Chondrocyte (in vitro differentiated cells): ENCODE measurements at places on chromosomes 2 and 18.

DNA sequence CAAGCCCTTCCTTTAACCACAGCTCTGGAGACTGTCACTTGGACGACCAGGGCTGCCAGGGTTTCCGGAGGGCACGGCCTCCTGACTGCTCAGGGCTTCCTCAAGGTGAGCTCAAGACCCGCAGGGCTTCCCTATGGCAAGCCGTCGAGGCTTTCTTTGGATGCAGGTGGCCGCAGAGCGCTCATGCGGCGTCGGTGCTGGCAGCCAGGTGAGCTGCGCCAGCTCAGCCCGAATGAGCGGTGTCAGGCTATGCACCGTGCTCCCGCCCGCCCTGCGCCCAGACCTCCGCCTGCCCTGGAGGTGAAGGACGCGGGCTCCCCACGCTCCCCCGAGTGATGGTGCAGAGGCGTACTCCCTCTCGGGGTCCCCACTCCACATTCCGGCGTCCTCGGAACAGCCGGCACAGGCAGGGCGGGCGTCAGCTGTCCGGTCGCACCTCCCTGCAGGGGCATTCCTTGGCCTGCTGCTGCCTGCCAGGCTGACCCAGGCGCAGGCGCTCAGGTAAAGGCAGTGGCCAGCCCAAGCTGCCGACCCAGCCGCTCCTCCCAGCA, 20.8 kb upstream of the TUBB6 start:
- peak; percentile 91 for DNase-seq
- peaks cover 30% of the 10 kb centered on the region for H3K4me1 ChIP-seq
- H3K27ac ChIP-seq, result no peak overlapping the region

DNA sequence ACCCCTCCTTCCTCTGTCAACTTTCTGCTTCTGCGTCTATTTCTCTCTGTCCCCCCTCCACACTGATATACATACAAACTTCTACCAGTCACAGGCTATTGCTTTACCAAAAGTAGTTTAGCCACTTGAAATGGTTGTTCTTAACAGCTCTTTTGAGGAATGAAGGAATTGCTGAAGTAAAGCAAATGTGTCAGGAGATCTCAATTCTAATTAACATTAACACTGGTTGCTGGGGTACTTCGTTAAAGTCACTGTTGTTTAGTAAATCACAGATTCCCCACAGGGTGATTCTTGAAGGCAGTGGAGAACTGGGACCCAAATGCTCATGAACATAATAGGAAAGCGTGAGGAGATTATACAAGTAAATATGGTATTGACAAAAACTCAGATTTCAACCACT, 232.8 kb downstream of the NYAP2 start:
- peaks cover 2% of the 10 kb centered on the region for H3K36me3 ChIP-seq
- DNase-seq, result no peak
- no peaks in the 10 kb centered on the region for H3K4me1 ChIP-seq
- no peak overlapping the region for H3K4me3 ChIP-seq
- no peak overlapping the region for H3K27ac ChIP-seq
- H3K27me3 ChIP-seq, result no peaks in the 10 kb centered on the region

DNA sequence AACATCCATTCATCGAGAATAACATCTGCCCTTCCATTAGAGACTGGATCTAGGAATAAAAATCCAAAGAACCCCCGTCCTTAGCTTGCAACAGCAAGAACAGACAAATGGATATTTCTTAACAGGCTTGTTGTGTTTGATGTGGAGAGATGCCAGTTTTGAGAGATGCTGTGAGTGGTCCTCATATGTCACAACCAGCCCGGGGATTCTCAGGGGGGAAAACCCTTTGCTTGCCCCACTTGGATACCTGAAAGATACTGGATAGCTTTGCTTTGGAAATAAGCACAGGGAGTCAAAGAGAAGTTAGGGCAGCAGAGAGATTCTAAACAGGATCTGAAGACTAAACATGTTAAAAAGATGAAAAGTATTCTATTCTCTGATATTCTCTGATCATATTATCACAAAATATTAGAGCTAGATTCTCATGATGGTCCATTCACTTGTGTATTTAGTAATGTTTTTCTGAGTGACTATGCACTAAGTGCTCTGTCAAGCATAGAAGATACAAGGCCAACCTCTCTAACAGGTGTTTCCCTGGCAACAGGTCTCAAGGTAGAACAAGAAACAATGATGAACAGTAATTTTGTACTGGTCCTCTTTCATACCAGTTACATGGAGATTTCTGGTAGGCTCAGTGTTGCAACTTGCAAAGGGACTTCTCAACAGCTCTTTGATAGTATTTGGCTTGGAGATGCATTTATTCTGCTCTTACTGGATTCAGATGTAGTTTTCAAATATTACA, 348.2 kb downstream of the MYCN start:
- H3K36me3 ChIP-seq, result no peaks in the 10 kb centered on the region
- no peak for DNase-seq
- no peak overlapping the region for H3K27ac ChIP-seq
- H3K4me1 ChIP-seq, result no peaks in the 10 kb centered on the region
- H3K27me3 ChIP-seq, result peaks cover 29% of the 10 kb centered on the region
- H3K4me3 ChIP-seq, result no peak overlapping the region

GRCh38 chr18:13120983-13121441, 97.5 kb upstream of the LDLRAD4 start:
- peaks cover 16% of the 10 kb centered on the region for H3K36me3 ChIP-seq
- no peaks in the 10 kb centered on the region for H3K27me3 ChIP-seq
- DNase-seq, result no peak
- no peak overlapping the region for H3K4me3 ChIP-seq
- peak overlapping the region; percentile 81 for H3K27ac ChIP-seq

DNA sequence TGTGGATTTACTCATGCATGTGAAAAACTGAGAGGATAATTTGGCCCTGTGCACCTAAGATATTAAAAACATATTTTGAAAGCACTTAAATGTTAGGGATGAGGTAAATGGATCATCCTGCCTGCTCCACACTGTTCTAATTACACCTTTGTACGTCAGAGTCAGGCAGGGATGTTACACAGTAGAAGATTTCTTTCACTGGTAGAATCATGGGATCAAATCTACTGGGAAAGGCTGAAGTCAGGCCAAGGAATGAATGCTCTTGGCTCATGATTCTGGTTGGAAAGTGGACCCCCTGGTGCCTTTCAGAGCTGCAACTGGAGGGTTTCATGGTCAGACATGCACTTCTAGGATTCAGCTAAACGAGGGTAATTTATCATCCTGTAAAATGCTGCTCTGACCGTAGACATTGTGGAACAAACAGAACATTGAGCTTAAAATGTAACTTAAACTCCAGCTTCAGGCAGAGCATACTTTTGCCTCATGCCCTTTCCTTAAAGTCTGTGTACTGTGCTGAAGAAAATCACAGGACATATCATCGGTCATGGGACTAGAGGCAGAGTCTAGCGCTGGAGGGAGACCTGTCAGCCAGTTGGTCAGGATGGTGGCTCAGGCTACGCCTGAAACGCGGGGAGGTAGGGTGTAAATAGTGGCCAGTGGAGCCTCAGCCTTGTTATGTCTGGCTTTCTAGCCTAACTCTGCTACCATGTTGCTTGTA, 4.9 kb downstream of the KCNE4 start:
- H3K4me1 ChIP-seq, result peaks cover 87% of the 10 kb centered on the region
- peak overlapping the region; percentile 40 for H3K4me3 ChIP-seq
- peaks cover 5% of the 10 kb centered on the region for H3K36me3 ChIP-seq
- H3K27me3 ChIP-seq, result no peaks in the 10 kb centered on the region

DNA sequence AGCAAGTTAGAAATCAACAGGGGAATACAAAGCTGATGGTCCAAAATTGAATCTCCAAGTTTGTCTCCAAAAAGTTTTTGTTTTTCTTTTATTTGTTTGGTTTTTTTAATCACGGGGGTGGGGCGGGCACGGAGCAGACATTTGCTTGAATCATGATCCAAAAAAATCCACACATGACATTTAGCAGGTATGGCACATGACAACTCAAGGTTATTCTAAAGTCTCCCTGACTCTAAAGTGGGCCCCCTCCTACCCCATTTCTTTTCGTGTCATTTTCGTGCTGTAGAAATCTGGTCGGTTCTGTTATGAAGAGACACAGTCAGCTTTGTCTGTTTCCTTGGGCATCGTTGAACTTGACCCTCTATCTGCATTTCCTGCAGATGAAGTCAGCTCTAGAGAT, 14.6 kb downstream of the RNU4ATAC start:
- peaks cover 9% of the 10 kb centered on the region for H3K36me3 ChIP-seq
- no peak overlapping the region for H3K4me3 ChIP-seq
- no peak for DNase-seq
- H3K27ac ChIP-seq, result no peak overlapping the region
- no peaks in the 10 kb centered on the region for H3K27me3 ChIP-seq
- peaks cover 15% of the 10 kb centered on the region for H3K4me1 ChIP-seq
